ENCODE measurements at places on chromosomes 12 and 14.

DNA sequence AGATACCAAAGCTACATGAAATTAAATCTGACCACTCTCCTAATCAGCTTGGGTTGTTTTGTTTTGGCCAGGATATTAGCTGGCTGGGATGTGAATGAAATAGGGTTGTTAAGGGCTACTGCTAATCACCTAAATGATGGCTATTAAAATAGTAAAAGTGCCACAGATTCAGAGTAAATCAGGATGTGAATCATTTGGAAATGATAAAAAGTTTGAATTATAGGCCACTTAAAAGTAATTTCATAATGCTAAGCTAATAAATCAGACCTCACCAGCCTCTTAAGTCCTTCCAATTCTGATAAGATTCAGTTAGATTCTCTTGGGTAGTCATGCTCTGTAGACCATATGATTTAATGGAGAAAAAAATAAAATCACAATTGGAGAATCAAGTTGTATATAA lies 12.0 kb downstream of the HELB start:
- no peak for DNase-seq

DNA sequence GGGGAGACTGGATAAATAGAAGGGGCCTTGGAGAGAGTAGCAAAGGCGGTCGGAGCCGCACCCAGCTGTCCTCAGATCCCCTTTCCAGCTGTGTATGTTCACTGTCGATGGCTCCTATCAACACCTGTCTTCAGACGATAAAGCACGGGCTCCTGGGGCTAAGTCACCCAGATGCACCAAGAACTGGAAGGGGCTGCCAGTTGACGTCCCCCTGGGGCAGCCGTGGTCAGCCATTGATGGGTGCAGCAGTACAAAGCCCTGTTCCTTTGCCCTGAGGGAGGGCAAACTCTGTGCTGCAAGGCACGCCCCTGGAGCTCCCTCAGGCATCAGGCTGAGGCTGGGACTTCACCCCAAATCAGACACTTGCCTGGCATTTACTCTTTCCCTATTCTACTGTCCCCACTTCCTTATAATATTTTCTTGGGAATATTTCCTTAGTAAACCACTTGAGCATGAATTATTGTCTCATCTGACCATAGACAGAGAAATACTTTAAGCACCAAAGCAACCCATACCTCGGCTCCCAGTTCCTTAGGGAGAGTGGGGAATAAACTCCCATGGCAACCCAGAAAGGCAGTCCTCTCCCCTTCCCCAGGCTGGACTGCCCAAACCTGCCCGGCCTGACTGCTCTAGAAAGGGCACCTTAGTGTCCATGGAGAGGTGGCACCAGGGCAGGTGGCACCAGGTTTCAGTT lies 59.6 kb upstream of the SCN8A start:
- no peak for DNase-seq

DNA sequence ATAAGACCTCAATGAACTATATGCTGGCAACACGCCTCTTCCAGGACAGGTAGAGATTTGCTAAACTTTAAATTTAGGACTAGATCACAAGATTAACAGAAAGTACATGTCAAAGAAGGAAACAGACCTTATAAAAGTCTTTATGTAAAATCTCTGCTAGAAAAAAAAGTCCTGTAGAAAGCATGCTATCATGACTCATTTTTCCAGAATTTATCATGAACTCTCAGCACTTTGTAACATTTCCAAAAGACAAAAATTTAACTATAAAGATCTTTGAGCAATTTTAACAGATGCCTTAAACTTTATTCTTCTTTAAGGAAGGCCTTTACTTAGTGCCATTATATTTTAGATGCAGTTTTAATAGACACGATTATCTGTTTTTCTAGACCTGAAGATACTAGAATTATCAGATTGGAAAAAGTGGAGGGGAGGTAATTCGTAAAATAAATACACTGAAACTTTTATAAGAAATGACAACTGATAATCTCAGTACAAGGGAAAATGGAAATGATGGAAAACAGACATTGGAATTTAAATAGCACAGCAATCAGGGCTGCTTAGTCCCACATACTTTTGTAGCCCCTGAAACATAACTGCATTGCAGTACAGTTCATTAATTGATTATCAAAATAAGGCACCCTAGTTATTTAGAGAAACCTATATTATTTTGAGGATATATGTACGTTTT lies 92.0 kb downstream of the TTLL5 start:
- no peak for DNase-seq

DNA sequence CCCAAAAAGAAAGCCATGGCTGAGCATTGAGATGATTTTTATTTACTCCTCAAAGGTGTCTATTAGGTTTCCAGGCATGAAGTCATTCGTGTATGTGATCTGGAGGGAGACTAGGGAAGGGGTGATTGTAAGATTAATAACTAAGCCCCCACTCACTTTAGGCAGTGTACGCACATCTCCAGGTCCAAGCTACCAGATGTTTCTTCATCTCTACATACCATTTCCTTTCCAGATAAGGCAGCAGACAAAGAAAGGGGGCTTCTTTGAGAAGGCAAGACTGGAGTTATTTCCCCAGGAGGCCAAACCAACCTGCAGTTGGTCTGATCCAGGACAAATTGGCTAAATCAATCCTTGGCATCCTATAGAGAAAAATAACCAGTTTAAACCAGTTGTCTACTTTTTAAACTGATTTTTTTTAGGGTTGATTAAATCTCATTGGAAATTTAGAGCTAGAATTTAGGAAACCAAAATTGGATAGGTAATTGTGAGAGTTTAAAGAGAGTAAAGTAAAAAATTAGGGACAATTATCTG lies 3.9 kb downstream of the HOXC13 start:
- no peak for DNase-seq

GRCh38 chr12:112219195-112219594 lies 93.8 kb downstream of the TRAFD1 start:
- DNase-seq, result no peak

DNA sequence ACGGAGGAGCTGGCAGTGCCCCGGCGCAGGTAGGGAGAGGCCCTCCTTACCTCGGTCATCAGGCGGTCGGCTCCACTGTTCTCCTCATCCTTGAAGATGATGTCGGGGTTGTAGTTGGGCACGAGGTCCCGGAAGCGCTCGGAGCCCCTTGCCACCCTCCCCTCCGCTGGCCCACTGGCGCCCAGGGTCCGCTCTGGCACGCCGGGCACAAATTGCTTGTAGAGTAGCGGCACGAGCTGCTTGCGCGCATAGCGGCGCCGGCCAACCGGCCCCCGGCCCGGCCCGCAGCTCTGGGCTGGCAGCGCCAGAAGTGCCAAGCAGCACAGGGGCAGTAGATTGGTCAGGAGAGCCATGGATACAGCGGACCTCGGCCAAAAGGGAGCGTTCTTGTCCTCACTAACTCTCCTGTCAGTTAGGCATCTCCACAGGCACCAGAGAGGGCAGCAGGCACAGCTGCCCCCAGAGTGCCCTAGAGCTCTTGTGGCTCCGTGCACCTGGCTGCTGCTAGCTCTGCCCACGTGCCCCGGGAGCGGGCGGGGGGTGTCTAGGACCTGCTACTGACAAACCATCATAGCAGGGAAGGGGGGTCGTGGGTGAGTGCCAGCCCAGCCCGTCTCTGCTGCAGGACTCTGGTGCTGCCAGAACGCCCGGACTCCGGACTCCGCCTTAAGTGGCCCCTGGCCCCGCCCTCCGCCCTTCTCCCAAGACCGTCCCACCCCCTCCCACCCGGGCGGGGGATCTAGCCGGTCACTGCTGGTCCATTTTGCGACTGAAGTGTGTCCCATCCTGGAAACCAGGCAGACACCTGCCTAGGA lies at the start of gene DHH:
DHH (minus strand) TSS at position 642 of the 815 bp plus-strand sequence; CDS start at position 353, 289 bp downstream.
- DNase-seq, result no peak
